ENCODE measurements at places on chromosomes 3 and 15.

GRCh38 chr3:50139718-50140423, 15.3 kb upstream of the SEMA3F start:
- DNase-seq: no peak

GRCh38 chr15:94098921-94099573, 132.3 kb upstream of the MCTP2 start:
- no peak for DNase-seq

- DNase-seq: no peak
Observed at GRCh38 chr3:176490357-176490756, 706.9 kb downstream of the TBL1XR1 start.

DNA sequence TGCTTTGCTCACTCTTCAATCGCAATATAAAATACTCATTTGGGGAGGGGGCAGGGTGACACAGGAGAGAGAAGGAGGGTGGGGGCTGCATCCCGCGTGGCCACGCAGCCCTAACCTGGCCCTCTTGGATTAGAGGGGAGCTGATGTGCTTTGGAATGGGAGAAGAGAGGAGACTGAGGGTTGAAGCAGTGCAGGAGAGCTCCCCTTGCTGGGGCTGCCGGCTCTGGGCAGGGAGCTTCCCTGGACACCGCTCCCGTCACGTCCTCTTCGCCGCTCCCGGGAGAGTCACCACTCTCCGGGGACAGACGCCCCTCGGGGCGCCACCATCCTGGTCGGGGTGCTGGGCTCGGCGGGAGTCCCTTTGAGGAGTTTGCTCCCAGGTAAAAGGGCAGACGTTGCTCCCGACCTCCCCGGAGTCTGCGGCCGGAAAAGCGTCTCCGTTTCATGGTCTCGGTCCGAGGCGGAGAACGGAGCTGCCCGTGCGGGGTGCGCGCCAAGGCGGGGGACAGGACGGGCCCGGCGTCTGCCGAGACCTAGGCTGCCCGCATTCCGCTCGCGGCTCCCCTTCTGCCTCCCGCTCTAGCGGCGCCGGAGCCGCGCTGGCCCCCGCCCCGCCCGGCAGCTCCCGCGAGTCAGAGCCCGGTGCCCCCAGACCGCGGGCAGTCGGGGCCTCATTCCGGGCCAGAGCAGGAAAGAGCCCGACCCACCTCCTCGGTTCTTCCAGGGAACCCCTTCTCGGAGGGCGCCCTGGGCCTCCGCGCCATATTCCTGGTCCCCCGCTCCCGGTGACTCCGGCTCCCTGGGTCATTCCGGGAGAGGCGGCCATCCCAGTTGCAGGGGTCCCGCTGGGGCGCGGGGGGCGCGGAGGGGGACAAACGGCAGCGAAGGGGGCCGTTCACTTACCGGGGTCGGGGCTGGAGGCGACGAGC, 603 bp downstream of the SLC7A14 start:
- DNase-seq: no peak

DNA sequence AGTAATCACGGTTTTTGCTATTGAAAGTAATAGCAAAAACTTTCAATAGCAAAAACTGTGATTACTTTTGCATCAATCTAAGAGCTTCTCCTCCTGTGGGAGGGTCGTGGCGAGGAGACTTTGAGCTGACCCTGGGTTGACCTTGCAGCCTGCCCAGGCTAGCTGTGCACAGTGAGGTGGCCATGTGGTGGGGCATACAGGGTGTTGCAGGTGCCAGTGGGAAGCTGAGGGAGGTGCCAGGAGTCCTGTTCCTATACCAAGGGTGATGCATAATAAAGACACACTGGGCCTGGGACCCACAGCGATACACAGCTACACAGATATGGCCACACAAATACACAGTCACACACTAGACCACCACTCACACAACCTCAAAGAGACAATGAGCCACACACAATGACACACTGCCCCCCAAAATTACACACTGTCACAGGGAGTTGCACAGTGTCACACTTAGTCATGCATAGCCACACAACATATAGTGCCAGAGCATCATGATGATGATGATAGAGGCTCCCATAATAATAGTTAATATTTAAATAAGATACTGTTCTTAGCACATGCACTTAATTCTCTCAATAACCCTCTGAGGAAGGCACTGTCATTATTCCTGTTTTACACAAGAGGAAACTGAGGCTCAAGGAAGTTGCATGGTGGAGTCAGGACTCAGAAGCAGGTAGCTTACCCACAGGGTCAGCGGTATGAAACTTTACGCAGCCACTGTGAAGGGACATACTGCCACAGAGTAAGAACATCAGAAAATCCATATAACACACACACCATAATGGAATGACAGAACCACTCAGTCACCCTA, 6.3 kb downstream of the PLCD1 start:
- DNase-seq: no peak

GRCh38 chr3:40265181-40265580, 44.3 kb upstream of the EIF1B start:
- DNase-seq: no peak

Data from non-pigmented ciliary epithelial cell (primary cell).